Fibroblast of the aortic adventitia (primary cell): ENCODE measurements at places on chromosomes 2 and 18. TPM values are rescaled to one million over a fixed set of nuclear protein-coding genes. Genes with fewer than 3 reads are reported as not detected.

FEV gene
- not detected in 2 replicates for total RNA-seq

RGPD4 gene
- total RNA-seq: 0.16 TPM in 1 of 2 replicates, not detected in the other

MAPRE3 gene
- 5.3 and 7.2 TPM in 2 replicates for total RNA-seq

BCL11A gene
- 0.09 TPM in 1 of 2 replicates, not detected in the other for total RNA-seq

RGPD6 gene
- 34.9 and 45.0 TPM in 2 replicates for total RNA-seq

DLX2 gene
- 0.72 TPM in 1 of 2 replicates, not detected in the other for total RNA-seq

REG3G gene
- not detected in 2 replicates for total RNA-seq

APCDD1 gene
- total RNA-seq: 0.09 TPM in 1 of 2 replicates, not detected in the other

APOB gene
- total RNA-seq: under 0.01 TPM in 1 of 2 replicates, not detected in the other

AFF3 gene
- total RNA-seq: 4.2 TPM in 1 of 2 replicates, not detected in the other

TMEM247 gene
- total RNA-seq: not detected in 2 replicates

ACVR2A gene
- 42.9 and 54.0 TPM in 2 replicates for total RNA-seq

ABCB11 gene
- total RNA-seq: not detected in 2 replicates

NT5DC4 gene
- total RNA-seq: not detected in 2 replicates

ACADL gene
- 0.63 and 4.5 TPM in 2 replicates for total RNA-seq

UGT1A7 gene
- not detected in 2 replicates for total RNA-seq

MYL1 gene
- not detected in 2 replicates for total RNA-seq

ITPRIPL1 gene
- total RNA-seq: 2.5 and 3.4 TPM in 2 replicates

LDLRAD4 gene
- 0.54 TPM in 1 of 2 replicates, not detected in the other for total RNA-seq

GATA6 gene
- 22.5 and 34.0 TPM in 2 replicates for total RNA-seq

LYG1 gene
- 0.09 TPM in 1 of 2 replicates, not detected in the other for total RNA-seq

DCDC2C gene
- total RNA-seq: not detected in 2 replicates

RAD51AP2 gene
- 0.09 TPM in 1 of 2 replicates, not detected in the other for total RNA-seq

ANKRD62 gene
- total RNA-seq: not detected in 2 replicates

CDK15 gene
- 4.5 and 7.0 TPM in 2 replicates for total RNA-seq

OTOF gene
- total RNA-seq: not detected in 2 replicates

CXXC1 gene
- total RNA-seq: 44.6 and 68.4 TPM in 2 replicates

CFC1 gene
- not detected in 2 replicates for total RNA-seq

UGT1A10 gene
- total RNA-seq: 0.41 TPM in 1 of 2 replicates, not detected in the other

LYPD1 gene
- 0.74 and 25.2 TPM in 2 replicates for total RNA-seq

POMC gene
- total RNA-seq: 0.63 and 7.5 TPM in 2 replicates

RBMS1 gene
- 70.2 and 170 TPM in 2 replicates for total RNA-seq

PECR gene
- total RNA-seq: 4.8 and 7.0 TPM in 2 replicates

IL37 gene
- not detected in 2 replicates for total RNA-seq

MYOM1 gene
- total RNA-seq: 0.90 and 7.5 TPM in 2 replicates

CGREF1 gene
- total RNA-seq: 4.7 and 9.3 TPM in 2 replicates

NCKAP5 gene
- 1.7 and 4.4 TPM in 2 replicates for total RNA-seq

MC4R gene
- not detected in 2 replicates for total RNA-seq

LRRC30 gene
- total RNA-seq: not detected in 2 replicates

LRATD1 gene
- total RNA-seq: 0.08 and 0.36 TPM in 2 replicates

LOXHD1 gene
- not detected in 2 replicates for total RNA-seq

C1GALT1C1L gene
- total RNA-seq: 0.16 and 0.36 TPM in 2 replicates

VIL1 gene
- total RNA-seq: not detected in 2 replicates

CENPA gene
- total RNA-seq: 9.2 TPM in 1 of 2 replicates, not detected in the other

CDC42EP3 gene
- 30.5 and 34.7 TPM in 2 replicates for total RNA-seq

PTPN2 gene
- 29.4 and 41.5 TPM in 2 replicates for total RNA-seq

HJURP gene
- total RNA-seq: 1.1 and 34.9 TPM in 2 replicates

TEKT4 gene
- not detected in 2 replicates for total RNA-seq

NEU4 gene
- not detected in 2 replicates for total RNA-seq

C1D gene
- total RNA-seq: 43.0 and 105 TPM in 2 replicates
